Transverse colon (tissue), 4 donors: ENCODE measurements at places on chromosomes 6 and 20. TPM values are rescaled to one million over a fixed set of nuclear protein-coding genes. Genes with fewer than 3 reads are reported as not detected.

DNA sequence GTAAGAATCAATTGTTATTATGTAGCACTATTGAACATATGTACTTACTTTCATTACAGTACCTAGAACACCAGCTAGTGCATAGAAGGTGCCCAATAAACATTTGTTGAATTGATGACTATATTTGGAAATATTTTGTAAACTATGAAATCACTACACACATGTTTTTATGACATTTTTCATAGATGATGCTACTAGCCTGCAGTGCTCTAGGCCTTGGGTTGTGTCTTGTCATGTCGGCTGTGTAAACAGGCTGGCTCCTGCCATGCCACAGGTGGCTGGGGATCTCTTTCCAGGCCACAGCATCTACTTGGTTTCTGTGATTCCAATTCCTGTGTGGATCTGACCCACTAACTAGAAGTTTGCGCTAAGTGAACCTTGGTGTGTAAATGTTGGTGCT is 43.3 kb upstream of the EDN1 start:
- no peaks in the 10 kb centered on the region for H3K36me3 ChIP-seq
- H3K27ac ChIP-seq, result no peak overlapping the region
- H3K4me3 ChIP-seq, result no peak overlapping the region
- H3K4me1 ChIP-seq, result peaks cover 6% of the 10 kb centered on the region

- no peak for DNase-seq
- no peaks in the 10 kb centered on the region for H3K27me3 ChIP-seq
- H3K27ac ChIP-seq, result no peak overlapping the region
- H3K4me3 ChIP-seq, result no peak overlapping the region
- H3K36me3 ChIP-seq, result no peaks in the 10 kb centered on the region
- peaks cover 4% of the 10 kb centered on the region for H3K4me1 ChIP-seq
Observed at GRCh38 chr6:75235271-75235670, 8.3 kb downstream of the COX7A2 start.

- no peak for DNase-seq
- H3K4me1 ChIP-seq, result no peaks in the 10 kb centered on the region
- no peaks in the 10 kb centered on the region for H3K27me3 ChIP-seq
- H3K4me3 ChIP-seq, result no peak overlapping the region
Observed at GRCh38 chr6:142592876-142593275, 291.1 kb downstream of the ADGRG6 start.

DNA sequence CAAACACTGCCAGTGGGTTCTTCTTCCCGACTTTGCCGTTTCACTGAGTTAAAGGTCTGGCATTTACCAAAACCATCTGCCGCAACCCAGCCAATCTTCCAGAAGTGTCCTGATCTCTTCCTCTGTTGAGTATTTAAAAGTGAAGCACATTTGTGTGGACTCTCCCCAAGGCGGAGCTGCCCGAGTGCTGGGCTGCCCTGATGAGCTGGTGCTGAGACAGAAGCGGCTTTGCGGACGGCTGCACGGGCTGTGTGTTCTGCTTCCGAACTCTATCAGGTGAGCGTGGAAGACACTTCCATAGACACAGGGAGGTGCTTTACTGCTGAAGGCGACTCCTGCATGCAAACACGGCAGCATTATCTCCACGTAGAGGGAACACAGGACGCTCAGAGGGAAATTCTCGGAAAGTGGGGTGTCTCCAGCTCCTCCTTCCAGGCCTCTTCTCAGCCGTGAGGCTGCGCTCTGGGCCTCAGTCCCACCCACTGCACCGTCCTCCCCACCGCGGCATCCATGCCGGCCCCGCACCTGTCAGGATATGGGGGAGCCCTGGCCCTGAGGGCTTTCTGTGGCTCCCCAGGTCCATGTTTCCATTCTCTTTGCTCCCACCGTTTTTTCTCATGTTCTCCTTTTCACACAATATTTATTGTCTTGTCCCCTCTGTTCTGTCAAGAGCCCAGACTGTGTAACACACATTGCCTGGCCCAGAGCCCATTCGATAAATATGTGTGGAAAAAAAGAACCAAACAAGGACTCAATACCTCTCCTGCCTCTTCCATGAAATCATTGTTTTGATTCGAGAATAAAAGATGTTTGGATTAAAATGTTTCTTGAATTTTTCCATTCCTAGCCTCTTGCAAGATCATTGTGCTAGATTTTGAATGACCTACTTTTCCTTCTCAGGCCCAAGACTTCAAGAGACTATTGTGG is 205.1 kb downstream of the DLL1 start:
- no peaks in the 10 kb centered on the region for H3K36me3 ChIP-seq
- peak; percentile 37 for DNase-seq
- peak overlapping the region; percentile 58 for H3K27ac ChIP-seq
- no peaks in the 10 kb centered on the region for H3K4me1 ChIP-seq

DNA sequence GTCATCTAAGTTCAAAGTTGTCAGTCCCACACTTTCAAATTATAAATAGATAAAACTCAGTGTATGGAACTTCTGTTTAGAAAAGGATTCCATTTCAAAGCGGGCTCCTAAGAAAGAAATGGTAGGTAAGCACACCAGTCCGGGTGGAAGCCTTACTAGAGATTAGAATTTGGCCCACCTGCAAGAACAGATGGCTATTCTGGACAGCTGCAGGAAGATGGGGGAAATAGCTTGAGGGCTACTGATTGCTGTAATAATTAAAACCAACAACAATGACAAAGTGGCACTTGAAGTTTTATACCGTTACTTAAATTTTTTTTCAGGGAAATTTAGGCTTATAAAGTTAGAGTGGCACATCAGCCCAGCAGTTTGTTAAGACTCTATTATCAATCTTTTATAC is 83.3 kb downstream of the HIVEP2 start:
- H3K27ac ChIP-seq, result no peak overlapping the region
- no peak for DNase-seq
- H3K27me3 ChIP-seq, result no peaks in the 10 kb centered on the region
- no peaks in the 10 kb centered on the region for H3K36me3 ChIP-seq

DNA sequence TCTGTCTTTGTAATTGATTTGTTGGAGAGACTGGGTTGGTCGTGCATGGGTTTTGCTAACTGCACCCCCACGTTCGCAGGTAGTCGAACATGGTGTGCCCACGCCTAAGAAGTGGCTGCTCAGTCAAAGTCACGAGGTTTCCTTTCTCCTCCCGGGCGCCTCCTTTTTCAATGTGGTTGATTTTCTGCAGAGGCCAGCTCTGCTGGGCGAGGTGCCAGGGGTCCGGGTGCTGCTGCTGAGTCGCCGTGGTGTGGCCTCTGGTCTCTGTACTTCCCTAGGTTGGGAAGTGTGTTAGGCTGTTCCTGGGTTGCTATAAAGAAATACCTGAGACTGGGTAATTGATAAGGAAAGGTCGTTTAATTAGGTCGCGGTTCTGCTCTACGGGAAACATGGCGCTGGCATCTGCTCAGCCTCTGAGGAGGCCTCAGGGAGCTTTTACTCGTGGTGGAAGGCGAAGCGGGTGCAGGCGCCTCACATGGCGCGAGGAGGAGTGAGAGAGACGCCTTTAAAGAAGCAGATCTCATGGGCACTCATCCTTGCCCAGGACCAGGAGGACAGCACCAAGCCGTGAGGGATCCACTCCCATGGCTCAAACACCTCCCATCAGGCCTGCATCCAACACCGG is 14.1 kb downstream of the OSBPL2 start:
- DNase-seq, result no peak
- H3K27me3 ChIP-seq, result no peaks in the 10 kb centered on the region
- no peak overlapping the region for H3K4me3 ChIP-seq
- peaks cover 9% of the 10 kb centered on the region for H3K36me3 ChIP-seq
- no peak overlapping the region for H3K27ac ChIP-seq

DNA sequence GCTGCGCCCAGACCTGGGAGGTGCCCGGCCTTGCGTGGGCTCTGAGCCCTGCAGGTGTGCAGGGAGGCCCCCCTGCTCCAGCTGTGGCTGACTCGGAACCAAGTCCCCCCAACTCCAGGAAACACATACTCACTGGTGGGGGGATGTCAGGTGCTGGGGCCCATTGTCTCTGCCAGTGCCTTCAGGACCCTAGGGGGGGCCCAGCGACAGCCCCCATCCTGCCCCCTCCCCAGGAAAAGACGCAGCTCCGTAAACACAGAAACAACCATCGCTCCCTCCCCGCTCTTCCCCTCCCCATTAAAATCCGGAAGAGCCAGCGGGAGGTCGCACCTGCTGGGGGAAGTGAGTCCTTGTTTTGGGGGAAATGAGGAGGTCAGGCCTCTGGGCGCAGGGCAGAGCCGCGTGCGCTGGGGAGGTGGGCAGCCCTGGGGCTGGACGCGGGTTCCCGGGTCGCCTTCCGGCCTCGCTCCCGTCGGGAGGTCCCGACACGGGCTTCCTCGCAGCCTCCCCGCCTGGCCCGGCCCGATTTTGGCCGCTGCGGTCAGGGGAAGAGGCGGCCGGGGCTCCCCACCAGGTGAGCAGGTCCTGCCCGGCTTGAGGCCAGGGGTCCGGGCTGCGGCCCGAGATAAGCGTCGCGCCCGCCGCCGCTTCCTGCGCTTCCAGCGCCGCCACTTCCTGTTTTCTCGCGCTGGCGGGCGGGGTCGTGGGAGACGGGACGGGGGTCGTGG is 6.2 kb downstream of the C20orf204 start:
- H3K4me3 ChIP-seq, result no peak overlapping the region
- no peaks in the 10 kb centered on the region for H3K36me3 ChIP-seq
- no peak for DNase-seq

- H3K27ac ChIP-seq, result no peak overlapping the region
- no peak for DNase-seq
- H3K36me3 ChIP-seq, result no peaks in the 10 kb centered on the region
Observed at GRCh38 chr6:155872961-155873360, 417.3 kb upstream of the NOX3 start.

- H3K27me3 ChIP-seq, result no peaks in the 10 kb centered on the region
- no peak overlapping the region for H3K4me3 ChIP-seq
- no peaks in the 10 kb centered on the region for H3K4me1 ChIP-seq
- no peak for DNase-seq
Observed at GRCh38 chr6:46964716-46965519, 43.2 kb upstream of the ADGRF5 start.

- no peaks in the 10 kb centered on the region for H3K4me1 ChIP-seq
- no peak overlapping the region for H3K4me3 ChIP-seq
- no peaks in the 10 kb centered on the region for H3K27me3 ChIP-seq
- H3K27ac ChIP-seq, result peak overlapping the region; percentile 20
- H3K36me3 ChIP-seq, result no peaks in the 10 kb centered on the region
- DNase-seq, result no peak
Observed at GRCh38 chr6:155247618-155248007, 16.2 kb upstream of the CLDN20 start.

DNA sequence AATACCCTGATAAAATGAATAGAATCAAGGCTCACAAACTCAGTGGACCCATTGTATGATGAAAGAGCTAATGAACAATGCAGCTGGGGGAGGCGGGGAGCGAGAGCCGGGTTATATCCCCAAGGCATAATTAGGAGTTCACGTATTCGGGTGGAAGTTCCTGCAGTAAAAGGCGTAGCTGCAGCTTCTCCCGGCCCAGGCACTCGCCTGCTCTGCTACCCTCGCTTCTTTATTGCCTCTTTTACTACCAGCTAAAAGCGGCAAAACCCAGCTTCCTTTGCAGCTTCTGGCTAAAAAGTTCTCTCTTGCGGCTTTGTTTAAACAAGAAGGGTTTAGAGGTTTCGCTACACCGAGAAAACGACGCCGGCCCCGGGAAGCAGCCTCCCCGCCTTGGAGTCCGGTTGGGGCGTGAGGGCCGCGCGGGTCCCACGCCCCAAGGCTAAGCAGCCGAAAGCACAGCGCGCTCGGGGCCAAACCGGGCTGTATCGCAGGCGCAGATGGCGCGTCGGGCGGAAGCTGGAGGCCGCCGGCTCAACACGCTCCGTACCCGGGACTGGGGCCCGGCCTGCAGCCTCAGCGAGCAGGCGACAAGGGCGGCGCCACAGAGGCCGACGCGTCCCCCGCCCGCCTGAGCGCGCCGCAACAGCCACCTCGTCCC is 1.6 kb downstream of the ZBTB2 start:
- no peaks in the 10 kb centered on the region for H3K36me3 ChIP-seq
- H3K27ac ChIP-seq, result peak overlapping the region; percentile 99
- H3K4me3 ChIP-seq, result peak overlapping the region; percentile 88
- H3K4me1 ChIP-seq, result peaks cover 24% of the 10 kb centered on the region
- no peaks in the 10 kb centered on the region for H3K27me3 ChIP-seq

DNA sequence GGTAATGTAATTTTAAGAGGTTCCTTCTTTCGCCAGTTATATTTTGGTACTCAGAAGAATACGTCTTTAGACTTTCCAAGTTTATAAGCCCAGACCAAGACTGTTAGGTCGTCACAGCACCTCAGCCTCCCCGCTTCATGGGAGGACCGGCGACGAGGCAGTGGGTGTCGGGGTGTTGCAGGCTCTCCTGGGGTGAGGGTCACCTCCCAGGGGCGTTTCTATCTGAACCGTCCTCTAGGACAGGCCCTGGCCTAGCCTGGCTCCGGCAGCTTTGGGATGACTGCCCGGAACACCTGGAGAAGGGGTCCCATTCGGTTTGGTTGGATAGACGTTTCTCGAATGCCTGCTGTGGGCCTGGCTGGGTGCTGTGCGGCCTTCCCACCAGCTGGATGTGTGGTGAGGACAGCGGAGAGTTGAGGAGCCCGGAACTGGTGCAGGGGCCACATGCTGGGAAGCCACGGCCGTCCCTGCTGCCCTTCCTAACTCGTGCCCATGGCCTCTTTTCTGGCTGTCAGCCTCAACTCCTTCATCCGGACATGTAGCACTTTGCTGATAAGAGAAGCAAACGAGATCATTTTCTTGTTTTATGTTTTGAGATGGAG is 1.1 kb downstream of the OSBPL2 start:
- H3K27ac ChIP-seq, result peak overlapping the region; percentile 96
- H3K4me1 ChIP-seq, result peaks cover 49% of the 10 kb centered on the region
- H3K36me3 ChIP-seq, result no peaks in the 10 kb centered on the region
- DNase-seq, result peak; percentile 25
- H3K27me3 ChIP-seq, result no peaks in the 10 kb centered on the region
- H3K4me3 ChIP-seq, result peak overlapping the region; percentile 94

DNA sequence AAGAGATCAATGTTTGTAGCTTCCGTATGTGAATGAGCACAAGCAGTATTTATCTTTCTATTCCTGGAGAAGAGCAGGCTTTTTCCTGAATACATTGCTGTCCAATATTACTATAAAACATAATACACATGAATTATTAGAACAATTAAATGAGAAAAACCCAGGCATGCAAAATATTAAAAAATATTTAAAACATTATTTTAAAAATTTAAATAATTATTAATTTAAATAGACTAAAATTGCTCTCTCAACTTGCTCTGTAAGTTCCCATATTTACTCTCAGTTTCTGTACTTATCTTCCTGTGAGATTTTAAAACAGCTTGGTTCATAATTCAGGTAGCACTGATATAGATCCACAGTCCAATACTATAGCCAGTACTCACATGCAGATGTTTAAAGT is 97.0 kb downstream of the PLCB1 start:
- H3K4me1 ChIP-seq, result peaks cover under 1% of the 10 kb centered on the region
- H3K27me3 ChIP-seq, result no peaks in the 10 kb centered on the region
- no peak for DNase-seq

- H3K36me3 ChIP-seq, result no peaks in the 10 kb centered on the region
- H3K27me3 ChIP-seq, result no peaks in the 10 kb centered on the region
- no peak overlapping the region for H3K27ac ChIP-seq
- H3K4me3 ChIP-seq, result no peak overlapping the region
- DNase-seq, result no peak
Observed at GRCh38 chr20:48148916-48149672, 363.8 kb upstream of the SULF2 start.

- no peaks in the 10 kb centered on the region for H3K27me3 ChIP-seq
- no peaks in the 10 kb centered on the region for H3K4me1 ChIP-seq
- no peak for DNase-seq
- H3K27ac ChIP-seq, result no peak overlapping the region
- no peak overlapping the region for H3K4me3 ChIP-seq
Observed at GRCh38 chr6:5108068-5108467, 22.9 kb downstream of the PPP1R3G start.

- H3K27ac ChIP-seq, result peak overlapping the region; percentile 97
- no peaks in the 10 kb centered on the region for H3K27me3 ChIP-seq
Observed at GRCh38 chr6:31737315-31737990, 1.1 kb upstream of the CLIC1 start.

The CEP57L1 gene
- 15.8 TPM for total RNA-seq

The TULP1 gene
- total RNA-seq, result not detected

The METTL24 gene
- total RNA-seq, result 1.4 TPM

The RSPH9 gene
- not detected for total RNA-seq
